ENCODE measurements at places on chromosomes 4 and X.

DNA sequence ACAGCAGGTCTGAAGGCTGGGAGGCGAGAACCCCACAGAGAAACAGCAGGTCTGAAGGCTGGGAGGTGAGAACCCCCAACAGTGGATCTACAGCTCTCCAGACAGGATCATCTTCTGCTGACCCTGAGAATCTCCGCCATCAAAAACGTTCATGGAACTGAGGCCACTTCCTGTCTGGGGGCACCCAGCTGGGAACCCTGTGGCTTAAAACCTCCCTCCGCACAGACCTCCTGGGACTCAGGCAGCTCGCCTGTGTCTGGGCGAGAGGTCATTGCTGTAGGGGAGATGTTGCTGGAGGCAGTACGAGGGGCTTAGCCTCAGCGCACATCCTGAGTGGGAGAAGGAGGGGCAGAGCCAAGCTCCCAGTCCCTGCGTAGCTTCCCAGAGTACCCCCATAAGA is 15.1 kb upstream of the CLDN24 start:
- DNase-seq: no peak

- peak; percentile 13 for DNase-seq
Observed at GRCh38 chrX:14095702-14096101, 66.0 kb upstream of the GEMIN8 start.

GRCh38 chr4:182620111-182620980 is 296.8 kb downstream of the DCTD start:
- no peak for DNase-seq

DNA sequence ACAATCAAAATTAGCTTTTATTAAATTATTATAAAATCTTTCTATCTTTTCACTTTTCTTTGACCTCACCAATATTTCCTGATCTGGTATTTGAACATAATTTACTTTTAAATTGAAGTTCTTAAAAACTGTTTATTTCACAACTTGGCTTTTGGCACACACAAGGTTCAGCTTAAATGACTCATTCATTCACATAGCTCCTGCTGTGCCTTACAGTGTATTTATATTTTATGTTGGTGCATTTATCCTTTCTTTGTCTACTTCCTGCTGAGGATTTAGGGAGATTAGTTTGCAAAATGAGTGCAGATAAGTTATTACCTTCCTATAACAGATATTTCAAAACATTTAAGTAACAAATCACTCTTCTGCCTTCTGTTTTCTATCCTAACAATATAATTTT is 430.6 kb downstream of the DTHD1 start:
- DNase-seq: no peak

- DNase-seq: no peak
Observed at GRCh38 chr4:23333946-23334878, 555.6 kb downstream of the PPARGC1A start.

- DNase-seq: peak; percentile 5
Observed at GRCh38 chr4:61200187-61200915, at the start of gene ADGRL3. Gene ADGRL3 (plus strand): TSS chr4:61200326.

DNA sequence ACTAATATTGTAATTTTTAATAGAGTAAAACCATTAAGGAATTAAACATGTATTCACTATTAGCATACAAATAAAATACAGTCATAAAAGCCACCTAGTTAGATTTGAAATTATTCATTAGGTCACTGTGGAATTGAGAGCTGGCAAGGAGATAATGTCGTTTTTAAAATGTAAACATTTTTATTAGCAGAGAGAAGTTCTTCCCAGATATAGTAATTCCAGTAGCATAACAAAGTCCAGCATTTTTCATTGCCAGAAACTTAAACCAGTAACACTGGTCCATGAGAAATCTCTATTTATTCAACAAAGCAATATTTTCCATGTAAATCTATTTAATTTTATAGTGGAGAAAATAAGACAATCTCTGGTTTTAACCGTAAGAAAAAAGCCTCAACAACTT is 17.5 kb downstream of the ENOX2 start:
- no peak for DNase-seq

- no peak for DNase-seq
Observed at GRCh38 chrX:97482666-97483300, 599.1 kb downstream of the RPA4 start.

DNA sequence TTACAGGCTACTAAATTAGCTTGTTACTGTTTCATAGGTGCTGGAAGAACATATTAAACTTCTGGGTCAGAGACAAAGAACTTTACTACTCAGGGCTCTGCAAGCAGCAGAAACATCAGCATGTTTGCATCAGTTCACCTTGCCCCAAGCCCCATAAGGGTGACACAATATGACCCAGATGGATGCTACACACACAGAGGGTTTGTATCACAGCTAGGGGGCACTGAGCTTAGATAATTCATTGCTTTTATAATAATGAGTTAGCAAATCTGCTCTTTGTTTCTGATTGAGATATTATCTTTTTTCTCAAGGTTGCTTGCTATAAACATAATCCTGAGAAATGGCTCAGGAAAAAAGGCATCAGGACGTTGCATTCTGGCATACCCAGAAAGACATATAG is 4.8 kb upstream of the SYNPO2 start:
- DNase-seq: no peak

- DNase-seq: peak; percentile 51
Observed at GRCh38 chr4:51906167-51906958, 63.4 kb downstream of the DCUN1D4 start.

GRCh38 chrX:153426204-153426603 is 14.9 kb downstream of the ZFP92 start:
- DNase-seq: no peak

DNA sequence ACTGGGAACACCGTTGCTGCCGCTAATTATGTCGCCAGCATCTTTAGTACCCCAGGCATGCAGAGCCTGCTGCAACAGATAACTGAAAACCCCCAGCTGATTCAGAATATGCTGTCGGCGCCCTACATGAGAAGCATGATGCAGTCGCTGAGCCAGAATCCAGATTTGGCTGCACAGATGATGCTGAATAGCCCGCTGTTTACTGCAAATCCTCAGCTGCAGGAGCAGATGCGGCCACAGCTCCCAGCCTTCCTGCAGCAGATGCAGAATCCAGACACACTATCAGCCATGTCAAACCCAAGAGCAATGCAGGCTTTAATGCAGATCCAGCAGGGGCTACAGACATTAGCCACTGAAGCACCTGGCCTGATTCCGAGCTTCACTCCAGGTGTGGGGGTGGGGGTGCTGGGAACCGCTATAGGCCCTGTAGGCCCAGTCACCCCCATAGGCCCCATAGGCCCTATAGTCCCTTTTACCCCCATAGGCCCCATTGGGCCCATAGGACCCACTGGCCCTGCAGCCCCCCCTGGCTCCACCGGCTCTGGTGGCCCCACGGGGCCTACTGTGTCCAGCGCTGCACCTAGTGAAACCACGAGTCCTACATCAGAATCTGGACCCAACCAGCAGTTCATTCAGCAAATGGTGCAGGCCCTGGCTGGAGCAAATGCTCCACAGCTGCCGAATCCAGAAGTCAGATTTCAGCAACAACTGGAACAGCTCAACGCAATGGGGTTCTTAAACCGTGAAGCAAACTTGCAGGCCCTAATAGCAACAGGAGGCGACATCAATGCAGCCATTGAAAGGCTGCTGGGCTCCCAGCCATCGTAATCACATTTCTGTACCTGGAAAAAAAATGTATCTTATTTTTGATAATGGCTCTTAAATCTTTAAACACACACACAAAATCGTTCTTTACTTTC is 1.8 kb downstream of the UBQLN2 start:
- DNase-seq: no peak

- DNase-seq: no peak
Observed at GRCh38 chrX:42732506-42732905, 45.5 kb downstream of the PPP1R2C start.

- DNase-seq: no peak
Observed at GRCh38 chrX:137278825-137279224, 245.0 kb upstream of the GPR101 start.

- DNase-seq: no peak
Observed at GRCh38 chrX:124028182-124028581, 66.7 kb downstream of the STAG2 start.

- DNase-seq: no peak
Observed at GRCh38 chr4:159787901-159788300, 685.0 kb downstream of the RAPGEF2 start.

DNA sequence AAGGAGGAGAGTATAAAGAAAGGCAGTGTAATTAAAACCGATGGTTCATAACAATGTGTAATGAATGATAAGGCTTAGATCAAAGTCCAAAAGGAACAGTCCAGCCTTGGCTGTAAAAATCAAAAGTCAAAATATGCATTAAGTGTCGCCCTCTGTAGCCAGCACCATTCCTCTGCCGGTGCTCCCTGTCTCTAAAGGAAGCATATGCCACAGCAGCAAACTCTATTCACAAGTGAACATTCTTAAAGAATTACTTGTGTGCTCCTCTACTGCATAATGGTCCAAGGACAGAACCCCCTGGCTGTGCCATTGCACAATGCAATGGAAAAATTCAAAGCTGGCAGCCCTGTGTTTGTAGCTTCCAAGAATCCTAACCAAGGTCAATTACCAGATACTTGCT is 16.3 kb upstream of the MBNL3 start:
- DNase-seq: no peak

GRCh38 chrX:149145845-149146285 is 359.2 kb downstream of the IDS start:
- DNase-seq: no peak

DNA sequence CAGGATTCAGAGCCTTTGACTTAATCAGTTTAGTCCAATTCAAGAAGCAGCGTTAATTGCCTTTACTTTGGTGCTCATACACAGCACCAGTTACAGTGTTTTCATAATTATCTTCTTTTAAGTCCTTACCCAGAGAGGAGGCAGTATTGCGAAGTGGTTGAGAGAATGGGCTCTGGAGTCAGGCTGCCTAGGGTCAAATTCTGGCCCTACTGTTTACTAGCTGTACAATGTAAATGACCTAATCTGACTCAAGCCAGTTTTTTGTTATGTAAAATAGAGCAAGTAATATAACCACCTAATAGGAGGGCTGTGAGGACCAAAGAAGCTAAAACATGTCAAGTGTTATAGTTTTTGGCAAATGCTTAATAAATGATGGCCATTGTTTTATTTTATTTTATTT is 27.6 kb downstream of the WDR44 start:
- DNase-seq: no peak

GRCh38 chr4:73257234-73257633 is 1.4 kb downstream of the ANKRD17 start:
- peak; percentile 53 for DNase-seq

DNA sequence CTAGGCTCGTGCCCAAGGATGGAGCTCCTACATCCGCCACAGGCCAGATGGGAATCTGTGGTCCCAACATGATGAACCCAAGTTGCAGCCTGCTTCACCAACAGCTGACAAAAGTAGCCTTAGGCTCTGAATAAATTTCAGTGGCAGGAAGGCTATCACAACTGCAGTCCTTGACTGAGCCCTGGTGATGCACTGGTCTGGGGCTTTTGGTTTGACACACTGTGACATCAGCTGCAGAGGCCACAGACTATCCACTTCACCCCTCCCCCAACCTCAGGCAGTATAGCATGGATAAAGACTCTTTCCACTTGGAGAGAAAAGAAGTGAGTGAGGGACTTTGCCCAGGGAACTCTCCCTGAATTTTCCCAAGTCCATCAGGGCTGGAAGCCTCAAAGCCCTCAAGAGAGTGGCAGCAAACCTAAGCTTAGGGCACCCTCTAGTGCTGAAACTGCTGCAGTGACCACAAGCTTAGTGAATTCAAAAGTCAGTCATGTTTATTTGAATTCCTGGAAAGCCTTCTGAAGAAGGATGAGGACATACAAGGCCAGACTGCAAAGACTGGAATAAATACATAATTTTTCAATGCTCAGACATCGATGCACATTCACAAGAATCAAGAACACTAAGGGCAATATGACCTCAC is 135.0 kb upstream of the TENT5D start:
- peak; percentile 2 for DNase-seq

GRCh38 chr4:5611750-5612149 is 96.6 kb downstream of the EVC2 start:
- no peak for DNase-seq

GRCh38 chrX:3940000-3940610 is 226.7 kb upstream of the PRKX start:
- DNase-seq: peak; percentile 28

DNA sequence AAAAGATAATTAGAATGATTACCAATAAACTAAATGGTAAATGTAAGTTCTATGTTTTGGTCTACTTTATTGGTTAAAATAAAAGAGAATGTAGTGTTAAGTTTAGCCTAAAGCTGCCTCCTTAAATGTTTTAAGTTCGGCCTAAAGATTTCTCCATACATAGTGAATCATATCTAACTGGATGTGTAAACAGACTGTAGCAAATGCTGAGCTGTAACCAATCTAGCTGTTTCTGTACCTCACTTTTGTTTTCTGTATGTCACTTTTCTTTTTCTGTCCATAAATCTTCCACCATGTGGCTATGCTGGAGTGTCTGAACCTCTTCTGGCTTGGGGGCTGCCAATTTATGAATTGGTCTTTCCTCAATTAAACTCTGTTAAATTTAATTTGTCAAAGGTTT is 121.2 kb downstream of the TBCK start:
- DNase-seq: no peak

Data from GM10248 (cell line).